NCI-H146 (cell line): ENCODE measurements at places on chromosomes 1 and 21.
A peak's percentile ranks its signal among the peaks of the same experiment; 100 is the strongest.

GRCh38 chr1:166905136-166905535 is 29.1 kb upstream of the TADA1 start:
- DNase-seq = no peak

GRCh38 chr1:230857077-230857476 is 11.2 kb downstream of the C1orf198 start:
- DNase-seq = no peak

DNA sequence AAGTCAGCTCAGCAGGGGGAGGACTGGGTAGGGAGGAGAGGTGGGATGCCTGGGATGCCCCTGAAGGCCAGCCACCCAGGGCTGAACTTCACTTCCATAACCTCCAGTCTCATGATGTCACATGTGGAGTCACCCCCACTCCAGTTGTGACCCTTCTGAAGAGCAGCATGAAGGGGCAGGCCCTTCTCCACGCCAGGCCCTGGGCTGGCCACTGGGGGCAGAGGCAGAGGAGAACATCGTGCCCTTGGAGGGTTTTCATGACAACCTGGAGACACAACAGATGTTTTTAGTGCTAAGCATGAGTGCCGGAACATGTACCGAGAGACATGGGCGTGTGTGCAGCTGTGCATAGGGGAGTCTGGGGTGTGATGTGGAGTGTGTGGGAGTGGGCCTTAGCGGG is 37.6 kb downstream of the FAAH start:
- no peak for DNase-seq

- no peak for DNase-seq
Observed at GRCh38 chr1:66598670-66599069, 64.7 kb downstream of the SGIP1 start.

DNA sequence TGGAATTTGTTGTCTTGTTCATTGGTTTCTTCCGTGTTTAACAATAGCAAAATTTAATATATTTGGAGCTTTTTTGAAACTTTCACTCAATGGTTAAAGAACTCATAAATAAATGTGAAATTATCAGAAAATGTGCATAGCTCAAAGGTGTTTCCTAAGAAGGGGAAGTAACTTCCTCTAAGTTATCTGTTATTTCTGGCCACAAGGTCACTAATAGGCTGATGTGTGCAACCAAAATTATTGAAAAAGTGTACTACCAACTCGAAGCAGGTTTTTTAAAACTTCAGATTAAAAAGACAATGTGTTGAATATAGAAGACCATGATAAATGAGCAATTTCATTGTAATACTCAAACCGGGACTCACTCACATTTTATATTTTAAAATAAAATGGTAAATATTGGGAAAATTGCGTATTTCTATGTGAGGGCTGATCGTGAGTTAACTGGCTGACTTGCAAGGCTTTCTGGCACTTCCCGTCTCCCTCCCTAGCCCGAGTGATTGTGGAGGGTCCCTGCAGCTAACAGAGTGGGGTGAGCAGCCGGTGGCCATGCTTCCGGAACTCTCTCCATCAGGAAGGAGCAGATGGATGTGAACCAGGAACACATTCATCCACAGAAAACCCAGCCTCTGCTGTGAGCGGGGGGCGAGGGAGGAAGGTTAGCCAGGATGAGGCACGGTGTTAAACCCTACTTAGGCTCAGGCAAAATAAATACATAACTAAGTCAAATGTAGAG is 96.9 kb downstream of the ERG start:
- no peak for DNase-seq

- no peak for DNase-seq
Observed at GRCh38 chr21:33158654-33159053, 71.1 kb upstream of the IFNAR2 start.

GRCh38 chr1:238329671-238330070 is 438.9 kb upstream of the ZP4 start:
- no peak for DNase-seq

DNA sequence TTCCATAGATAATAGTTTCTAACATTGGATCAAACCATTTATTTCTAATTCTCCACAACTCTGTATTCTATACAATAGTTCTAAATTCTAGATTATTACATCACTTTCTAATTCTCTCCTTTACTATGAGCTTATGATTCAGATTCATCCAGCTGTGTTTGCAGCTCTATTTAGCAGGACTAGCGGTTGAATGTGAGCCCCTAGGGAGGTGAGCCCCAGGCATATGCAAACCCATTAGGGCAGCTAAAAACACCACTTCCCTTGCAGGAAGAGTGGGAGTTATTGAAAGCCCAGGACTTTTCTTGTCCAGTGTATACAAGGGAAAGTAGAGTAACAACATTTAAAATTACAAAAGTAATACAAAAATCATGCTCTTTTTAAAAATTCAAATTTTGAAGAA is 56.9 kb downstream of the KRTAP19-8 start:
- DNase-seq = peak; percentile 33

- DNase-seq = peak; percentile 53
Observed at GRCh38 chr1:230167419-230167852, 100.4 kb downstream of the GALNT2 start.

DNA sequence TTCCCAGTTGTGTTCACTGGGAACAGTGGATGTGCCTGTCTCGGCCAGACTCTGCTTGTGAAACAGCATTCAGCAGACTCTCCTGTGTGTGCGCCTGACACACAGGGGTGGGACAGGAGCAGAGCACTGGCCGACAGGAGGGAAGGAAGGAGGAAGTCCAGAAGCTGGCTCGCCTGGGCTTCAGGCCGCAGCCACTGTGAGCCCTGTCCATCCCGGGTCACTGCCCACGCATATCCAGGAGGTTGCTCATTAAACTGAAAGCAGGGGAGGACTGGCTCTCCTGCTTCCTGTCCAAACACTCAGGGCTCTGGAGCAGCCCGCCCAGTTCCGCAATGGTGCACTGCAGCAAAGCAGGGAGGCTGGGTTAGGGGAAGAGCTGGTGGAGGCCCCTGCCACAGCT is 218.7 kb upstream of the VAMP3 start:
- no peak for DNase-seq

DNA sequence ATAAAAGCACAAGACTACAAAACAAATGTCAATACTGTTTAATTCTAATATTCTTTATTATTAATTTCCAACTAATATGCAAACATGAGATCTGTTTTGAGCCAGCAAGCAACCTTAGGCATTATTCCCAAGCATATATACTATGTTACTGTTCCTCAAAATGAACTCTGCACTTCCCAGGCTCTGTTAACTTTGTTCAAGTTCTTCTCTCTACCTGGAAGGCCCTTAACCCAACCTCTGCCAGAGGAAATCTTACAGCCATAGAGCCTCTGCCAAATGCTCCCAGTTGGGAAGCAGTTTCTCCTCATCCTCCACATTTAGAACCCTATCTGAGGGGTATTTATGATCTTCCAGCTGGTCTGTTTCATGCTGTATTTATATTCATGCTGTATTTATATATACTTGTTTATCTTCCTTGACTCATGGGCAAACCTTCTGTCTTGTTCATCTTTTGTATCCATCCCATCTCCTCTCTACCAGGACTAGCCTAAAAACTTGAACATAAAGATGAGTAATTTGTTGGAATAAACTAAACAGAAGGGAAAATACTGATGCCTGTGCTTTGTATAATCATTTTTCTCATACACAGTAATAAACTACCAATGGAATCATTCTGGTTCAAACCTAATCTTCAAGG is 5.3 kb downstream of the IVNS1ABP start:
- no peak for DNase-seq

DNA sequence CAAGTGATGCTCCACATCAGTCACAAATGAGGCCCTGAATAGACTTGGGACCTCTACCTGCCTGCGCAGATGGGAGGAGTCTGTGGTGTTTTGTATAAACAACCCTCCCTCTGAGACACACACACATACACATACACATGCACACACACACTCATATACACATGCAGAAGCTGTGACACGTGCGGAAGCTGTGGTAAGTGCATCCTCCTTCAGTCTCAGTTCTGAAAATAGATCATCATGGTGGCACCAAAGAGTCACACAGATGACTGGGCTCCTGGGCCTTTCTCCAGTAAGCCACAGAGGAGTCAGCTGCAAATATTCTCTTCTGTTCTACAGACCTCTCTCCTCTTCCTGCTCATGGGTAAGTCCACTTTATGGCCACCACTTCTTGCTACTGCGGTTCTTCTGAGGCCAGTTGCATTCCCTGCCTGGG is at the start of gene LY9:
Gene LY9, plus strand, starts transcription at position 224 of the 433 bp plus-strand sequence. Its CDS starts 14 bp downstream, at position 238.
- DNase-seq = no peak

DNA sequence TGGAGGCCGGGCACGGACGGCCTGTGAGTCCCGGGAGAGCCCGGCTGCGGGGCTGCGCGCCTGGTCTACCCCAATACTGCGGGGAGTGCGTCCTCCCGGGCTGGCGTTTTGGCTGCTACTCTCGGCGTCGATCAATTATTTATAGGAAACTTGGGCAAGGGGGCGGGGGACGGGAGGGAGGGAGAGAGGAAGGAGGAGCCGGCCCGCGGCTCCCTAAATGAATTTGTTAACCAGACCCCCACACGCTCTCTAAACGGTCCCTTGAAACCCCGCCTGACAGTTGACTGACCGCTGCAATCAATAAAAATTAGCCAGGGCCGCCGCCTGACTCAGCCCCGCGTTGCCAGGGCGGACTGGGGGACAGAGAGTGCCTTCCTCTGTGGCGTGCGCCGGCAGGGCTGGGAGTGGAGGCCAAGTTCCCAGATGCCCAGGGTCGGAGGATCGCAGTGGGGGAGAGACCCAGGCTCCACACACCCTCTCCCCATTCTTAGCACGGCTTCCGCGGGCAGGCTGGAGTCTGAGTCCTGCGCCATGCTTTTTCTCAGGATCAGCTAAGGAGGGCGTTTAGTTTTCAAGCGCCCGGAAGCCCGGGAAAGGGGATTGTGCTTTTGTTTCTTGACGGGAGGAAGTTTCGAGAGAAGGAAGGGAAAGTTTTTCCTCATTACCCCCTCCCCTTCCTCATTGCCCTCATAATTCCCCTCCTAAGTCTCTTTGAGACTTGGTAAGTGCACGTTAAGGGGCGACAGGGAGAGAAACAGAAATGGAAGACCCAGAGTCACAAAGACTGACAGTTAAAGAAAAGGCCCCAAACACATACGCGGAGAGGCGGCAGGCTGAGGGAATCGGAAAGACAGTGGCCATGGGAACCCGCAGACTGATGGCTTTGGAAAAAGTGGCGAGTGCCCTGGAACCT is 6.2 kb downstream of the PAX7 start:
- DNase-seq = no peak

- DNase-seq = no peak
Observed at GRCh38 chr1:100799954-100800612, 80.5 kb downstream of the VCAM1 start.

DNA sequence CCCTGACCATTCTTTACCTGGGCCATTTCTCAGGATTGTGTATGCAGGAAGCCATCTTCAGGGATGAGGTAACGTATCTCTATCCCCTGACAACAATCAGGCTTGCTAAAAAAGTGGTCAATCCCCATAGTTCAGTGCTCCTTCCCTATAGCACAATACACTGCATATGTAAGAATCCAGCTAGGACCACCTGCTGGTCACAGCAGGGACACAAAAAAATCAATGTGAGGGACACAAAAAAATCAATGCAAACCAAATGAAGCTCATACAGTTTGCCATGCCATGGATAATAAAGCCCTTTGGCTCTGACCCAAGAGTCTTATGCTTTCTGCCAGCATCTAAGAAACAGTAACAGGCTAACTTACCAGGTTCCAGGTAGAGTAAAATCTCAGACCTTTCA is 16.3 kb downstream of the ACBD6 start:
- peak; percentile 95 for DNase-seq

DNA sequence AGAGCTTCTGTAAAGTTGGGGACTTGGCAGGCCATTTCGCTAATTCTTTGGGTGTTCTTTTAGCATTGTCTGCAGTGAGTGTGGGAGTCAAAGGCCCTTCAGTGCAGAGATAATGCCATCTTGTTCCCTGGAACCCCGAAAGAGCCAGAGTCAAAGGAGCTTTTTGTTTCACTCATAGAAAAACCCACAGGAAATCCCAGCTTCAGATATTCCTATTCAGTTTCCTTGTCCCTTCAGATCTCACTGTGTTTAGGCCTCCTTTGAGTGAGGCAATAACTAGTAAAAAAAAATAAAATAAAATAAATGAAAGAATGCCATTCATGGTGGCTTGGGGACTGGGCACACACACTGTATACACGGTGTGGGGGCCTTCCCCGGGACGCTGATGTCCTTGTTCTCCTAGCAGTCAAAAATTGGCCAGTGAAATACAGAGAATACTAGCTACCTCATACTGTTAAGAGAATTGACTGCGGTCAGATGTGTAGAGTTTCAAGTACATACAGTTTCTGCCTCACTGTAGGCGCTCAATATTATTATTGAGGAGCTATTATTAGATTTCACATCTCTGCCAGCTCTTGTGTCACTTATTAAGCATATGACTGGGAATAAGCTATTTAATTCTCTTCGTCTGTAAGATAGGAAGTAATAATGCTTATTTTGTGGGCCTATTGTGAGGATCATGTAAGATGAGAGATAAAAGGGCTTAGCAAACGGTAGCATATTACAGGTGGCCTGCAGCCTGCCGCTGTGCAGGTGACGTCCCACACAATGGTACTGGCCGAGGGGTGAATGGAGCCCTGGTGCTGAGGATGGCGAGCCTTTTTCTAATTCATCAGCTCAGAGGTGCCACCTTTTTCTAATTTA is 16.7 kb downstream of the DISC1 start:
- peak; percentile 91 for DNase-seq

DNA sequence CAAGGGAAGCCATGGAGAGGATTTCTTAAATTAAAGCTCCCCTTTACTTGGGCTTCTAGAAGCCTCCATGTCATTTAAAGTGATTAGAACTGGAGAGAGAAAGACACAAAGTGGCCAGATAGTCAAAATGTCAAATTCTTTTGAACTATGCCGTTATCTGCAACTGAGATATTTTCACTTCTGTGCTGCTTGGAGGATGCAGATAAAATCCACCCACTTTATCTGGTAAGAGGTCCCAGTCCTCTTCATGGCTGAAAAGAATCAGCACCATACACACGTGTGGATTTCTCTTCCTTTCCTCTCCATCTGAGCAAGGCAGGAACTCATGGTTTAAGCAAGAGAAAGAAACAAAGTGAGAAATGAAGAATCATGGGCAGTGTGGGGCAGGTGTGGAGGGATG is 276.9 kb upstream of the RUNX1 start:
- DNase-seq = no peak
